Activated CD4-positive, alpha-beta T cell treated with anti-CD3 and anti-CD28 coated beads for 36 hours (primary cell): ENCODE measurements at places on chromosomes 11 and 22. TPM values are rescaled to one million over a fixed set of nuclear protein-coding genes. Genes with fewer than 3 reads are reported as not detected.

GRCh38 chr11:69049490-69049867 lies 747 bp downstream of the TPCN2 start:
- DNase-seq = peak; percentile 49

- DNase-seq = no peak
These were observed 10.6 kb downstream of the REXO2 start for GRCh38 chr11:114449845-114450244.

The C11orf65 gene
- total RNA-seq = 3.4 TPM

DNA sequence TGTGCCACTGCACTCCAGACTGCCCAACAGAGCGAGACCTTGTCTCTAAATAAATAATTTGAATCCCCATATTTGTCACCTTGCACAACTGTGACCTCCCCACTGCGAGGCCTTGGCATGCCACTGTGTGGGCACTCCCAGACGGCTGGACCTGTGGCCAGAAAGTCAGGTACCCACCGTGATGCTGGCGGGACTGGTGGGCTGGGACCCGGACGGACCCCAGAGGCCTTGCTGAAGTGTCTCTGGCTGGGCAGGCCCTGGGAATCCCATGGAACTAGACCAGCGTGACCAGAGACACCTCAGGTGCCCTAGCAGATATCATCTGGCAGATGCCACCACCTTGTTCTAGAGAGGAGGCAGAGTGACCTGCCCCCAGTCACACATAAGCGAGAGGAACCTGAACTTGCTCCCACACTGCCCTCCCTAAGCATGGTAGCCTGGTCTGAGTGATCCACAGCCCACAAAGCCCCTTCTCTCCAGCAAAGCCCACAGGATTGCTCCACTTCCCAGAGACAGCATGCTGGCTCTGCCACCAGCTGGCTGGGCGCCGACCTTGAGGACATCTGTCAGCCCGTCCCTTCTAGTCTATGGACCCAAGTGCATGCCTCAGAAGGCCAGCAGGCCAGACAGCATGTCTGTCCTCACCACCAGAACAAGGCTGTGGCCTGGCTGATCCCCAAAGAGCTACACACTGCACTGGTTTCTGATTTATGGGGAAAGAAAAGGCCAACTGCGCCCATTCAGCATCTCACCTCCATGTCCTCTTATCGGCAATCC lies 9.5 kb downstream of the MACROD1 start:
- no peak for DNase-seq
